ENCODE measurements at places on chromosomes 16 and 17.

GRCh38 chr17:74521701-74522201 is 9.5 kb downstream of the CD300LB start:
- DNase-seq = no peak

- no peak for DNase-seq
Observed at GRCh38 chr17:3594051-3594800, 15.0 kb downstream of the TRPV1 start.

DNA sequence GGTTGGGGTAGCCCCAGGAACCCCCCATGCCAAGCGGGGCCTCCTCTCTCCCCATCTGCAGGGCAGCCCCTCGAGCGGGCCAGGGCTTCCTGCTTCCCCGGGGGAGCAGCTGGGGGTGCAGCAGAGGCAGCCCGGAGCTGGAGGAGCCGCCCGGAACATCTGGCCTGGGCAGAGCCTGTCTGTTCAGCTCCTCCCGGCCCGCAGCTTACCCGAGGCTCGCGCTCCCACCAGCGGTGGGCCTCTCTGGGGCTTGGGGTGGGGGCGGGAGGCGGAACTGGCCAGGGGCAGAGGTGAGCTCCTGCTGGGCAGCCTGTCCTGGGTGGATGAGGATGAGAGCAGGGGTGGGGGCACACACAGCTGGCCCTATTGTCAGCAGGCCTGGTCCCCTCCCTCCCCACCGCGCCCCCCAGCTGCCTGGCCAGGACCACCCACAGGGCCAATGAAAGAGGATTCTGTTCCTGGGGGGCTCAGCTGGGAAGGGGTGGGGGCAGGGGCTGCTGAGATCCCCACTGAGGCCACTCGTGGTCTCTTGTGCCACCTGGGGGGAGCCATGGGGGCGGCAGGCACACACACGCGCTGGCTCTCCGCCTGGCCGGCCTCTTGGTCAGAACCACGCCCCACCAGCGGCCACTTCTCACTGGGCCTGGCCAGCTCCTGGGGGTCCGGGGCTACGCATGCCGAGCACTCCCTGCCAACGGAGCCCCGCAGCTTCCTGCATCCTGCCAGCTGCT is 34.7 kb downstream of the BAHCC1 start:
- DNase-seq = no peak

DNA sequence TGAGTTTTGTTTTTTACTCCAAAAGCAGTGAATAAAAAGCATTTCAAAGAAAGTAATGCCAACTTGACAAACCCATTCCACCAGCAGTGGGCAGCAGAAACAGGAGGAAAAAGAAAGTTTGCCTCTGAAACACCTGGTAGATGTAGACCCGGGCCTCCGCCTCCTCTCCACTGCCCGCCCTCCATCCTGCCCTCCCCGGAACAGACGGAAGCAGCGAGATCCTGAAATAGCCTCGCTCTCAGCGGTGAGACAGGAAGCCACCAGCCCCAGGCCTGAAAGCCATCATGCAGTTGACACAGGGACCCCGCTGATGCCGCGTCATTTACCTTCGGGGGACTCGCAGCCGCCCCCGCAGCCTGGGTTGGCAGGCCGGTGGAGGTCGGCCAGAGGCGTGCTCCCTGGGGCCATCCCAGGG is 67.8 kb downstream of the C16orf78 start:
- DNase-seq = peak; percentile 86

- no peak for DNase-seq
Observed at GRCh38 chr16:25372716-25373115, 115.1 kb upstream of the ZKSCAN2 start.

- DNase-seq = no peak
Observed at GRCh38 chr16:68427649-68428303, 20.5 kb downstream of the SMPD3 start.

GRCh38 chr16:64543441-64543840 is 578.4 kb downstream of the CDH11 start:
- no peak for DNase-seq

- DNase-seq = no peak
Observed at GRCh38 chr16:57347858-57348257, 10.7 kb upstream of the CCL22 start.

- DNase-seq = no peak
Observed at GRCh38 chr16:19582050-19582831, 26.7 kb downstream of the VPS35L start.

GRCh38 chr16:84080378-84080777 is 36.4 kb downstream of the MBTPS1 start:
- DNase-seq = no peak

DNA sequence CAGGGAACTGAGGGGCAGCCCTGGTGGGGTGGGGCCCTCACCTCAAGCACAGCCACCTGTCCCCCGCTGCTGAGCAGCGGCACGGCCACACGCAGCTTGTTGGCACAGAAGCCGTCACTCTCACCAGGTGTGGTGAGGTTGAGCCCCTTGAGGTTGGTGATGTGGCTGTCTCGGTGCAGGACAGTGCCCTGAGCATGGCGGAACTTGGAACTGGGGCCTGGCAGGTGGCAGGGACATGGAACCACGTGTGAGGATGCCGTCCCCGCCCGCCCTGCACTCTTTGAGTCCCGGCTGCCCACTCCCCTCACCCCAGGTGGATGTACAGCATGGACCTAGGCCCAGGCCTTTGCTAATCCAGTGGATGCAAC is 9.7 kb upstream of the VASN start:
- no peak for DNase-seq

- DNase-seq = no peak
Observed at GRCh38 chr17:72134608-72135394, 14.0 kb downstream of the SOX9 start.

GRCh38 chr16:85003725-85004586 is 7.4 kb downstream of the ZDHHC7 start:
- DNase-seq = no peak
